ENCODE measurements at places on chromosomes 5 and 9. TPM values are rescaled to one million over a fixed set of nuclear protein-coding genes. Genes with fewer than 3 reads are reported as not detected.

The TAF1L gene
- total RNA-seq = not detected

The SOX30 gene
- total RNA-seq = not detected

The IFNA21 gene
- total RNA-seq = not detected

The FIBCD1 gene
- total RNA-seq = 12.1 TPM

The F12 gene
- total RNA-seq = 22.1 TPM

The SLC34A3 gene
- 0.07 TPM for total RNA-seq

The PCDHB4 gene
- total RNA-seq = 0.07 TPM

The C5orf52 gene
- not detected for total RNA-seq

The PRLR gene
- total RNA-seq = 0.10 TPM

The TLR4 gene
- total RNA-seq = 0.15 TPM

Data from A549 treated with Hydrocortisone at 1 μM for 4 hours (cell line).